GM20000 (cell line): ENCODE measurements at places on chromosomes 13 and 19.

DNA sequence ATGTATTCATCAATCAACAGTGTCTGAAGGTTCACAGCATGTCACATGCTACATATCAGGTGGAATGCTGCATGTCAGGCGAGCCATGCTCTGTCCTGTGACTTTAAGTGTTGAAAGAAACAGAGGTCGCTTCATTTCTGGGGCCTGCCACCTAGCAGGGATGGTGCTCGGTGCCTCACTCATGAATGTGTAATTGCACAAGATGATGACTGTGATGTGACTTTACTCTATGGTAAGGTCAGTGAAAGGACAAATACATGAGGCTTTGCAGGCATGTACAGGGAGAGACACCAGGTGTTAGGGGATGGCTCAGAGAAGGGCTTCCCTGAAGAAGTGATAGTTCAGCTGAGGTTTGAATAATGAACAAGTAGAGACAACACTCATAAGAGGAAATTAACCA is 66.7 kb downstream of the FRY start:
- DNase-seq: no peak

GRCh38 chr19:9881720-9882119 is 46.6 kb downstream of the PIN1 start:
- no peak for DNase-seq

DNA sequence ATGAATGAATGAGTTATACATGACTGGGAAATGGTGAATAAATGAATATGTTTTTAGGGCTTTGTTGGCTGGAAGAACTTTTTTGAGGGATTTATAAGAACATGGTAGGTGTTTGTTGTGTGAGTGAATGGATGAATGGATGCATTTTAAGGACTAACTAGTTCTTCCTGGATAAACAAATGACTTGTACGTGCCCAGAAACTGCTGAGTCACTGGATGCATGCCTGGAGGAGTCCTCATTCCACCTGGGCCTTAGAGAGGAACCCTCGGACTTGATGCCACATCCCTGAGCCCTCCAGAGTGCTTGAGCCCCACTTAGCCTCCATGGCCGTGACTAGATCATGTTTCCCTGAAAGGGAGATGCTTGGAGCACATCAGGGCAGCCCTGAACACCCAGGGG is 153.4 kb downstream of the DPF1 start:
- no peak for DNase-seq

GRCh38 chr13:44394658-44395057 is 21.0 kb downstream of the SERP2 start:
- no peak for DNase-seq

GRCh38 chr13:66558506-66558905 is 671.6 kb downstream of the PCDH9 start:
- no peak for DNase-seq

DNA sequence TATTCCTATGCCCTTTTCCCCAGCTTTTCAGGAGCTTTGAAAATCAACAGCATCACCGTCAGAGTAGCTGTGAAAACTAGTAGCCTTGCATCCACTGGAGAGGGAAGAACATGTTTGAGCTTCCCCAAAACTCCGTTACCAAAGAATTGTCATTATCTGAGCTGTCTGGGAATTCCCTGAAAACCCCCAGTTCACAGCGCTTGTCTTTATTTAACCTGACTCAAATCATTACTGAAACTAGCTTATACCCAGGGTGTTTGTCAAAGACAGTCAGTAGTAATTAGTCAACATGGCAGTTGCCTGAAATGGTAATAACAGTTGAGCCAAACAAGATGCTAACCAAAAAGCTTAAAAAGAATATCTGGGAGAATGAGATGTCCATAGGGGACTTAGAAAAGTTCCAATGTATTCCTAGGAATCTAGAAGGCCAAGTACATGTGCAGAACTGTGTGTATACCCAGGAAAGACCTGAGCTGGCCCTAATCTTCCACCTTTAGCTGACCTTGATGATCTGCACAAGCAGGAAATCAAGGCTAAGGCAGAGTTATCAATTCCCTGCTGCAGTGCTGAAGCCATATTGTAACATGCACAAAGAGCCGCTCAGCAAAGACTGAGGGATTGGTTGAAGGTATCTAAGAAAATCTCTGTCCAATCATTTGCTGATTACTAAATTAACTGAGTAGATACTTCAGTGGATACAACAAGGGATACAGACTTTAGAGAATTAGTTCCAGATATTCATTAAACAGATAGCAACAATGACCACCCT is 130.8 kb downstream of the KL start:
- DNase-seq: peak; percentile 74

DNA sequence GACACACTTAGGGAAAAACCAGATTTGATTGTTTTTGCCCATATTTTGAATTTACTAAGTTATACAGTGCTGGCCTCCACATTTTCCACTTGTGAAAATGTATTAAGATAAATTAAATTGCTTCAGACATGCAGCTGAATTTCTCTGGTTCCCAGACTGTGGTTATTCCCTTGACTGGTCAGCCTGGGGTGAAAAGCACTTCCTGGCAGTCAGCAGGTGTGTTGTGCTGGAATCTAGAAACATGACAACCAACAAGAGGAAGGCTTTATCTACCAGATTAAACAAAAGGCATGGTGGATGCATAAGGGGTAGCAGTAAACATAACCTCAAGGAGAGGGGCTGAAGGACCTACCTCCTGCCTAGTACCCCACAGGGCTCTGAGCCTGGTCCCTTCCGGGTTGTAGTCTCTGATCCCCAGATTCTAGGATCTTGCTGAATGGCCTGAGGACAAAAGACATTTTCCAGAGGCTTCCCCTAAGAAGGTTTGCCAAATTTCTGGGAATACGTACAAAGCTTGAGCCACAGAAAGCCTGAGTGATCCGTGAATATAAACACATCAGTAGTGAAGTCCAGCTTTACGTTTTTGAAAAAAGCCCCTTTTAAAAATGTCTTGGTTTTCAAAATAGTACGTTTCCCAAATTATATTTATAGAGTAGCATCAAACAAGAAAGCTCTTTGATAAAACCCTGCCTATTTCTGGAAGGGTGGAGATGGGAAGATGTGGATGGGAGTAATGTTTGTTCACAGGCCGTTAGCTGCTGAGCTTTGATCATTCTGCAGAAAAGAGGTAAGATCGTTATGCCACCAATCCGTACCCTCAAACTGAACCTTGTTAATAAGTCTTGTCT is 133.4 kb downstream of the LACC1 start:
- no peak for DNase-seq

GRCh38 chr19:33890569-33890968 is 93.9 kb downstream of the KCTD15 start:
- DNase-seq: no peak

- DNase-seq: no peak
Measured at GRCh38 chr13:51777921-51778320, 26.0 kb downstream of the DHRS12 start.

GRCh38 chr19:35184884-35185283 is 30.3 kb downstream of the FXYD5 start:
- DNase-seq: no peak

GRCh38 chr13:78680576-78681350 is 21.8 kb upstream of the OBI1 start:
- no peak for DNase-seq

GRCh38 chr19:2213799-2214198 is 22.3 kb downstream of the PLEKHJ1 start:
- DNase-seq: no peak

GRCh38 chr19:30325676-30326392 is 46.4 kb upstream of the ZNF536 start:
- DNase-seq: no peak

DNA sequence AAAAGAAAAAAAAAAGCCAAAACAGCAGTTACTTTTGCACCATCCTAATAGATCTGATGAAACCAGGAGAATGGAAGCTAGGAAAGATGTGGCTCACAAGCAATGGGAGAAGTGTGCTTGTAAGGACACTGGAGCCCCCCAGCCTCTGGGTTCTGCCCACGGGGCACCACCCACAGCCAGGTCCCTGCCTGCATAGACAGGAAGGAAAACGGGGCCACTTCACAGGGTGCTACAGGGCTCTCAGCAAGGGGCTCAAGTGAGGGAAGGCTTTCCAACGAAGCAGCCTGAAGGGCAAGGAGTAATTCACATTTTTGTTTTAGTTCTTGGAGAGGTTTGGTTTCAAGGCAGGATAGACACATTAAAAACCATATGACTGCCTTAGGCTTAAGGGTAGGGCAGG is 42.7 kb downstream of the BRD4 start:
- DNase-seq: no peak

GRCh38 chr13:91758724-91759123 is 360.3 kb downstream of the GPC5 start:
- DNase-seq: no peak

DNA sequence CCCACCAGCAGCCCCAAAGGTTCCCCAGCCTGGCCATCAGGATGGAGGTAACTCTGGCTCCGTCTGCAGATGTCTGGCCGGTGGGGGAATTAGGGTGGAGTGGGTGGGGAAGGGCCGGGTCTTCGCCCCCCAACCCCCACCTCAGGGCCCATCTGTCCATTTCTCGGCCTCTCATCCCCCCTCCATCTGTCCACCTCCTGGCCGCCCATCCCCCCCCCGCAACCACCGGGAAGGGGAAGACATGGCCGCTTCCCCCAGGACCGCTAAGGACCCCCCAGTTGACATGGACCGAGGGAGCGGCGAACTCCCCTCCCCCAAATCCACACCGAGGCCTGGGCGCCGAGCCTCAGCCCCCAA is 793 bp downstream of the LRFN1 start:
- DNase-seq: no peak

GRCh38 chr13:112784811-112785482 is 95.1 kb downstream of the ATP11A start:
- no peak for DNase-seq

DNA sequence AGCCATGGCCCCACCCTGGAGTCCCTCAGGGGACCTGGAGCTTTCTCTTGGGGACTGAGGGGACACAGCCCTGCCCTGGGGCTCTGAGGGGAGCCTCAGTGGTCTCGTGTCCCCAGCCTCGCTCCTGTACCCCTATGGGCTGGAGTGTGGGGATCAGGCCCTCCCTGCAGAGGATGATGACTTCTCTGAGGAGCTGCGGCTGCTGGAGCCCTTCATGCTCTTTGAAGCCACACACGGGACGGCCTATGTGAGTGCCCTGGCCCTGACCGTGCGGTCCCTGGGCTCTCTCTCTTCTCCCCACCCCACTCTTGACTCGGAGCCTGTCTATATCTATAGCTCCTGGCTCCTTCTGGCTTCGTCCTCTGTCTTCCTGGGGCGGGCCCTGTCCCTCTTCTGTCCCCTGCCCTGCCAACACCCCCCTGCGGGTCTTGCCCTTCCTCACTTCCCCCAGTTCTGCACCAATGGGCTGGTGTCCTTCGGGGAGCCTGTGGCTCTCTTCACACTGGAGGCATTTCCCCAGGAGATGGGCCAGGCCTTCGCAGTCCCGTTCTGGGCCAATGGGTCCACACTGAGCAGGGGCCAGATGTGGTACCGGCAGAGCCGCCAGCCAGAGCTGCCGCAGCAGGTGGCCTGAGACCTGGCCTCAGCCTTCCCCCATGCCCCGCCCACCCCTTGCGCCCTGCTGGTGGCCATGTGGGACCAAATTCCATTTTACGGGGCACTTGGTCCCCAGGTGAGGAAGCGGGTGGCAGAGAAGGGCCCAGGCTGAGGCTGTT is 33.1 kb downstream of the HPN start:
- no peak for DNase-seq
